ENCODE measurements at places on chromosomes 4 and X. TPM values are rescaled to one million over a fixed set of nuclear protein-coding genes. Genes with fewer than 3 reads are reported as not detected.

Gene TIMM17B
- 114 TPM for total RNA-seq

DNA sequence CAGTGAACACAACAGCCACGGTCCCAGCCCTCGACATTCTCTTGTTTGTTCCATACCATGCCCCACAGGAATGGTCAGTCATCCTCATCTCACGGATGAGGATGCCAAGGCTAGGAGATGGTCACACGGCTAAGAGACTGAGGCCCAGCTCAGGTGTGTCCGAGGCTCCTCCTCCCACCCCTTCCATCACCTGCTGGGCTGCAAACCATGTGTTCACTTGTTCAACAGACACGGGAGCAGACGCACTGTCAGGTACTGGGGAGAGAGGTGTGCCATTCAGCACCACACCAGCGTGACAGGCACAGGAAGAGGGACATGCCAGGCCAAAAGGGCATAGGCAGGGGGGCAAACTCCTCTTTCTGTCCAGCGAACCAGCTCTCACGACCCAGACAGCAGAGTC is 45.9 kb downstream of the ABLIM2 start:
- DNase-seq, result no peak
- peaks cover 3% of the 10 kb centered on the region for H3K27me3 ChIP-seq
- H3K4me3 ChIP-seq, result no peak overlapping the region
- H3K36me3 ChIP-seq, result no peaks in the 10 kb centered on the region
- H3K27ac ChIP-seq, result peak overlapping the region; percentile 74
- peaks cover 30% of the 10 kb centered on the region for H3K4me1 ChIP-seq

- peaks cover 5% of the 10 kb centered on the region for H3K4me1 ChIP-seq
- H3K36me3 ChIP-seq, result no peaks in the 10 kb centered on the region
- no peak overlapping the region for H3K27ac ChIP-seq
- H3K27me3 ChIP-seq, result no peaks in the 10 kb centered on the region
- no peak overlapping the region for H3K4me3 ChIP-seq
- no peak for DNase-seq
Observed at GRCh38 chr4:135739354-135739753, 1537.8 kb upstream of the PABPC4L start.

GRCh38 chr4:8727546-8728510 is 135.3 kb downstream of the CPZ start:
- 0 out of 2 replicates have a peak overlapping the region, but pooled peaks have one; percentile 49 for H3K27ac ChIP-seq
- H3K4me3 ChIP-seq, result no peak overlapping the region
- DNase-seq, result no peak

DNA sequence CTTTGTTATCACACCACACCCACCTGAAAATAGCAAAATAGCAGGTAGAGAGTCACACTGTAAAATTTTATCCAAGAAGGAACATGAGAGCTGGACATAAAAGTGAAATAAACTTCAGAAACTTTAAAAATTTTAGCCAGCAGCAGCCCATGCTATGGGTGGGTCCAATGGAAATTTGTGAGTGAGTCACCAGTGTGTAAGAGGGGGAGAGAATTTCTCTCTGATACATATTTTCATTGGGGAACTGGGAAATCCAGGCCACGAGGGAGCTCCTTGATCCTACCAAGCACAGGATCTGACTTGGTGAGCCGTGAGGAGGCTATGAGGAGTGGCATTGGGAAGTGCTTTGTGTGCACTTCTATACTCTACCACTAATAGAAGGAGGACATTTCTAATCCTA is 136.3 kb downstream of the FAAH2 start:
- no peak for DNase-seq
- H3K4me1 ChIP-seq, result no peaks in the 10 kb centered on the region
- H3K4me3 ChIP-seq, result no peak overlapping the region
- H3K36me3 ChIP-seq, result no peaks in the 10 kb centered on the region
- no peak overlapping the region for H3K27ac ChIP-seq
- H3K27me3 ChIP-seq, result no peaks in the 10 kb centered on the region

DNA sequence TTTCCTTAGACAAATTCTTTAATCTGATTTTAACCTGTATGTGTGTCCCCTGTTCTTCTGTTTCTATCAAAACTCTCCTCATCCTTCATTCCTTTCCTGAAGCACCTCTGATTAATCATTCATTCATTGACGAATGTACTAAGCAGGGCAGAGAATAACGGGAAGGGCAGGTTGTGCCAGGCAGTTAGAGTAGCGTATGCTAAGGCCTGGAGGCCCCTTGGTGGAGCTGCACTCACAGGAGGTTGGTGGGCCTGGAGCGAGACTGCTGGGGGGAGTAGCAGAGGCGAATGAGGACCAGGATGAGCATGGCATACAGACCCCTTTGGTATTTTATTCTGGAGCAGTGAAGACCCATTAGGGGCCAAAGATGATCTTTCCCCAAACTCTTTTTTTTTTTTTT is 22.5 kb downstream of the PTTG2 start:
- DNase-seq, result no peak
- no peak overlapping the region for H3K4me3 ChIP-seq
- H3K4me1 ChIP-seq, result peaks cover 73% of the 10 kb centered on the region
- no peaks in the 10 kb centered on the region for H3K27me3 ChIP-seq
- H3K27ac ChIP-seq, result peak overlapping the region; percentile 75

- peaks cover 9% of the 10 kb centered on the region for H3K4me1 ChIP-seq
- H3K4me3 ChIP-seq, result no peak overlapping the region
- DNase-seq, result no peak
- peaks cover 4% of the 10 kb centered on the region for H3K36me3 ChIP-seq
- H3K27me3 ChIP-seq, result no peaks in the 10 kb centered on the region
Observed at GRCh38 chr4:74559853-74560252, 114.9 kb downstream of the AREG start.

DNA sequence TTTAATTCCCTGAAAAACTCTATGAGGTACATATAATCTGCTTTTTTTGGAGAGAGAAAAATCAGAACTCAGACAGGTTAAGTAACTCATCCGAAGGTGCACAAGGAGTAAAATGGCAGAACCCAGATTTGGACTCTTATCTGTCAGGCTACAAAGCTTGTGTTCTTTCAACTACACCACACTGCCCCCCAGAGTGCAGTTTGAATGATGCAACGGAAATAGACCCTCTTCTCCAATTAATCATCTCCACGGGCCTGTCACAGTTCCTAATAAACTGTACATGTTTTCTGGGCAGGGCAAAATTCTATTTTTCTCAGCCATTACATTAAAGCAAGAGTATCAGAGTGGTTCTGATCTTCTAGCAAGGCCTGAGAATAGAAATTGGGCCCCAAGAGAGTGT is 35.3 kb upstream of the DCX start:
- peaks cover 18% of the 10 kb centered on the region for H3K4me1 ChIP-seq
- DNase-seq, result peak; percentile 41
- no peaks in the 10 kb centered on the region for H3K36me3 ChIP-seq
- H3K27me3 ChIP-seq, result 0 out of 2 replicates have a peak, but pooled peaks cover 2% of the 10 kb centered on the region

Gene TMEM184C
- total RNA-seq, result 43.4 TPM

DNA sequence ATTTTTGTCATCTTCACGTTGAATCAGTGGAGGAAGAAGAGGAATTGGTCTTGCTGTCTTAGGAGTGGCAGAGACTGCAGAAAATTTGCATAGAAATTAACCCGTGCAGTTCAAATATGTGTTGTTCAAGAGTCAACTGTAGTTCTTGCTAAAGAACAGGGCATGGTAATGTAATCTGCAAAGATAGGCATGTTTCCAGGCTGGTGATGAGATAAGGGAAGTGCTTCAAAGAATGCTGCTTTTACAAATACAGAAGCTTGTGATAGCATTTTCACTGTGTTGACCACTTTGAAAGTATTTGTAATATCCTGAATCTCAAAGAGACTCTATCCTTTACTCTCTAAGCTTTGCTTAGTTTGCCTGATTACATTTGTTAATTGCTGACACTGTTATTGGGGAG is 60.1 kb downstream of the PRRG1 start:
- peaks cover 5% of the 10 kb centered on the region for H3K36me3 ChIP-seq
- peaks cover 25% of the 10 kb centered on the region for H3K4me1 ChIP-seq
- no peak overlapping the region for H3K4me3 ChIP-seq
- H3K27ac ChIP-seq, result no peak overlapping the region
- DNase-seq, result no peak

Gene CPZ
- 22.7 TPM for total RNA-seq

Gene VCX2
- not detected for total RNA-seq

- no peak for DNase-seq
- peaks cover 22% of the 10 kb centered on the region for H3K4me1 ChIP-seq
- H3K27ac ChIP-seq, result no peak overlapping the region
- H3K27me3 ChIP-seq, result peaks cover 33% of the 10 kb centered on the region
- H3K36me3 ChIP-seq, result no peaks in the 10 kb centered on the region
- peak overlapping the region; percentile 85 for H3K4me3 ChIP-seq
Observed at GRCh38 chr4:168480931-168481611, 779 bp upstream of the DDX60L start.

DNA sequence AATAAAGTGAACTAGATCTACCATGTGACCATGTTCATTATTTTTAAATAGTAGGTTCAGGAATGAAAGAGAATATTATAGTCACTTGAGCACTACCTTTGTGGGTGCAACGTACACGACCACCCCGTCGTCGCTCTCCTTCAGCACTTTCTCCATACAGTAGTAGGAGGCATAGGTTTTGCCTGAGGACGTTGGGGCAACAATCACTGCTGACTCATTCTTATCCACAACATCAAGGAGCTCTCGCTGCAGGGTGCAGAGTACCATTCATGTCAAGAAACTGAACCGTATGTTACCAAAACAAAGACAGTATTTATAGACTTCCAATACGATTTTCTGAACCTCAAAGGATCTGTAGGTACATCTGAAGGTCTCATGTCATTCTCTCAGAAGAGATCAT is 44.7 kb downstream of the DDX60 start:
- H3K27ac ChIP-seq, result no peak overlapping the region
- H3K36me3 ChIP-seq, result no peaks in the 10 kb centered on the region
- H3K4me3 ChIP-seq, result no peak overlapping the region
- no peaks in the 10 kb centered on the region for H3K27me3 ChIP-seq
- no peak for DNase-seq

Measured in WTC11 (cell line).